ENCODE measurements at places on chromosomes 16 and 17.

DNA sequence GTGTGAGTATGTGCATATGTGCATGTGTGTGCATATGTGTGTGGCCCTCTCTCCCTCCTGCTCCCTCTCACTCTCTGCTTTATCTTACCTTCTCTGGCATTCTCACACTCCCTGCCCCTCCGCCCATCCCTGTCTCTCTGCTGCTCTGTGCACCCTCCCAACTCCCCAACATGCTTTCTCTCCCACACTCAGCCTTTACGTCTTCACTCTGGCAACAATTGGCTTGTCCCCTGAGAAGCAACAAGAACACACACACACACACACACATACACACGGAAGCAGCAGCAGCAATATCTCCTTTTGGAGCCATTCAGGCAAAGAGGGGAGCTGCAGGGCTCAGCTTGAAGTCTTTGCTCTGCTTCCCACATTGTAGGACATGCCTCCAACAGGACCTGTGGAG lies 27.8 kb downstream of the PITPNM3 start:
- DNase-seq, result no peak

GRCh38 chr17:65712383-65713267 lies 151.2 kb upstream of the AXIN2 start:
- no peak for DNase-seq

DNA sequence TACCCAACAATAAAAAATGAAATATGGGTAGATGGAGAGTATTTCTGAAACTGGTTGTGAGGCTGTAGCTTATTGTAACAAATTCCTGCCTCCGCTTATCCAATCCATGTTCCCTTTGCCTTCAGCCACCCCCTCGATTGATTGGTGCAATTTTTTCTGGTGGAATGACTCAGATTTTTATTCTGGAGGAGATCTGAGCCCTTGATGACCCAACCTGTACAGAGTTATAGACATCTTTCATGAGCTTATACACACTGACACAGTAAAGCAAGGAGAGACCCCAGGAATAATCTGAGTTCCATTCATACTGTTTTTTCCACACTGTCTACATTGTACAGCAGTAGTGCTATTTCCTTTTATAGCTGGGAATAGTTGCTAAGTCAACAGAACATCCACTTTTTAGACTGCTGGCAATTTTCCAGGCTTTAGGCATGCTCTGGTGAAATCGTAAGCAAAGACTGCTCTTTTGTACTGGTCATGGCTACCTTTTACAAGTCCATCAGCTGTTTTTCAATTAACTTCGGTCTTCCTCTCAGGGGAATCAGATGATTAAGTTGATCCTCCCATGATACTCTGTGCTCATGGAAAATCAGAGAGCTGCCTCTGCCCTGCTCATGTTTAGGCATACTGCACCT lies 30.1 kb downstream of the CCL4 start:
- no peak for DNase-seq

DNA sequence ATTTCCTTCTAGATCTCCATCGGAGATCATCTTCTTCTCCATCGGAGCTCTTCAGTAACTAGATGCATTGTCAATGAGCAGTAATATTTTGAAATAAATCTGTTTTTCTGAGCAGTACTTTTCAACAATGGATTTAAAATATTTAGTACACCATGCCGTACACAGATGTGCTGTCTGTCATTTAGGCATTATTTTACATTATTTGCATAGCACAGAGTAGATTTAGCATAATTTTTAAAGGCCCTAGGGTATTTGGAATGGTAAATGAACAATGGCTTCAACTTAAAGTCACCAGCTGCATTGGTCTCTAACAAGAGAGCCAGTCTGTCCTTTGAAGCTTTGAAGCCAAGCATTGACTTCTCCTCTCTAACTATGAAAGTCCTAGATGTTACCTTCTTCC lies 95.4 kb upstream of the ANKFN1 start:
- no peak for DNase-seq

GRCh38 chr16:27445502-27446175 lies 43.7 kb downstream of the IL21R start:
- DNase-seq, result no peak

- no peak for DNase-seq
Observed at GRCh38 chr17:33085256-33085655, 93.6 kb downstream of the SPACA3 start.

- no peak for DNase-seq
Observed at GRCh38 chr17:76451506-76451905, 1.4 kb downstream of the UBE2O start.

DNA sequence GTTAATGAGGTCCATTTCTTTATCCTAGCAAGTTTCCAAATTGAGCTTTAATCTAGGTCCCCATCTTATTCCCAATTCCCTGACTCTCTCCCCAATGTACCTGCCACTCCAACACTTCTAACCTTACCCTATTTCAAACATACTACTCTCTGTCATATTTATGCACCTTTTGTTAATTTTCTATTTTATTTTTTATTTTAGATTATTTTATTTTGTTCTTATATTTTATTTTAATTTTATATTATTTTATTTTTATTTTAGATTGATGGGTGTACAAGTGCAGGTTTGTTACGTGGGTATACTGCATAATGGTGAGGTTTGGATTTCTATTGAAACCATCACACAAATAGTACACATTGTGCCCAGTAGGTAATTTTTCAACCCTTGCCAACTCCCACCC lies 333.9 kb upstream of the ERCC4 start:
- no peak for DNase-seq

GRCh38 chr17:27825459-27825858 lies 25.1 kb upstream of the NOS2 start:
- DNase-seq, result no peak

- no peak for DNase-seq
Observed at GRCh38 chr17:28574526-28574925, 2.2 kb downstream of the ALDOC start.

All from neuronal stem cell (in vitro differentiated cells).